ENCODE measurements at places on chromosomes 5 and 9.

DNA sequence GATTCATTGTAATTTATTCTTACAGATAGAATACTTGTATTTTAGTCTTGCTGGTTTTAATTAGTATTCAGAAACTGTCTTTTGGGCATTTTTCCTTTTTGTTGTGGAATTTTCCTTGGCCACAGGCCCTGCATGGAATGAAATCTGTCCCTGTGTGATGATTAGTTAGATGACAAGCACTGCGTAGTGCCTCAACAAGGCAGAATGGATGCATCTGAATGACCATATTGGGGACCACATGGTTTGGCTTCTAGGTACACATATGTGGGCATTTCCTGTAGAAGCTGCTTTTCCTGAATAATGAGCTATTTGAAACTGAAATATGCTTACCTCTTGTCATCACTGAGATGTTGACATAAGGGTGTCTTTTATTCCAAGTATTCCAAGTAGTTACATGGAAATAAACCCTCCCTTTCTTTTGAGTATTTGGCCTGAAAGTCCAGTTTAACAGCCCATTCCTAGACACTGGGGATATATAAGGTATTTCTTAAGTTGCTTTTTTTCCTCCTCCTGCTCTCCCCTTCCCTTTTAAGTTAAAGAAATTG is 147.3 kb downstream of the YTHDC2 start:
- DNase-seq: no peak

DNA sequence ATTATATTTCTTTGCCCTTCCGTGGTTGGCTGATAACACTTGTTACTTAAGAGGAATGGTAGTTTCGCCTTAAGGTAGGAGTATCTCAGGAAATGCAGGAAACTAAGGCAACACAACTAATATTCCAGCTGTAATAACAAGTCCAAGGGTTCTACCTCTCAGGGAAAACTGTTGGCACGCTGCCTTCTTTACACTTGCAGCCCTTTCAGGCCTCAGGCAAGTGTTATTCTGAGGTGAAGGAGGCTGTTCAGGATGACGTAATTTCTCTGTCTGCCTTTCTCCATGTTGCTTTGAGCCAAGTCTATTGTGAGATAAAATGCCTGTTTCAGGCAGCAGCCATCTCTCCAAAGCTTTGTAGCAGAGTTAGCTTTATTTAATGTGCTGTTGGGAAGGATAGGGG is 38.0 kb downstream of the VCAN start:
- no peak for DNase-seq

- no peak for DNase-seq
Observed at GRCh38 chr9:131100445-131100844, 4.1 kb downstream of the AIF1L start.

- DNase-seq: no peak
Observed at GRCh38 chr5:143041461-143041860, 271.3 kb downstream of the ARHGAP26 start.

- no peak for DNase-seq
Observed at GRCh38 chr5:150404941-150405816, 7.5 kb downstream of the CD74 start.

DNA sequence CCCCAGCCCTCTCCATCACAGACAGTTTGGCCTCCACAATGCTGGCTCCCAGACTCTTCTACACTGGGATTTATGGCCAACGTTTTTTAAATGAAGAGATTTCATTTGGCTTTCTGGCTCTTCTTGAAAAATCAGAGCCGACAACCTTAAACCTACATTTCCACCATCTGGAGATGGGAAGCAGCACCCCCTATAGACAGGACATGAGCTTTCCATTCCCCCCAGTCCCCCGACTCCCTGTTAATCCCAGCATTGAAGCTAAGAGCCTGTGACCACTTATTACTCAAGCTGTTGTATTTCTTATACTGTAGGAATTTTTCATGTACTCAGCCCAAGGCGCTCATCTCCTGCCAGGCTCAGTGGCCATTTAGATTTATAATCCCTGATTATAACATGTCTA is 34.0 kb upstream of the AFAP1L1 start:
- DNase-seq: no peak

- DNase-seq: no peak
Observed at GRCh38 chr9:34254141-34254913, 74.7 kb downstream of the KIF24 start.

GRCh38 chr5:172005708-172006320 is 624 bp downstream of the FBXW11 start:
- no peak for DNase-seq

- no peak for DNase-seq
Observed at GRCh38 chr9:136623016-136623841, 39.5 kb upstream of the EGFL7 start.

DNA sequence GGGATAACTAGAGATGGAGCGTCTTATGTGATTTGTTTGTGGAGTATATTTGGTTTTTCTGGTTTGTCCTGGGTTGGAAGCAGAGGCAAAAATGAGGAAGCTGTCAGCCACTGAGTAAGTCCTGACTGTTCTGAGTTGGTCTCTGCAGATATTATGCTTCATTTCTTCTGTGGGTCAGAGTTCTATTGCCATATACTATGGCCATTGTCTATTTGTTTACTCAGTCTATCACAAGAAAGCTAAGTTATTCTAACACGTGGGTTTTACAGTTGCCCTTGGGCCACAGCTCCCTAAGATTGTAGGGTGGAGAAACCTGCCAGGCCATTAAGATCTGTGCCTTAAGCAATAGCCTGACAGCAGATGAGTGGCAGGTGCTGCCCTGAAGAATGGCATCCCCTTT is 3.0 kb upstream of the CTSV start:
- DNase-seq: no peak

GRCh38 chr5:11269515-11269914 is 508.5 kb upstream of the DAP start:
- DNase-seq: no peak

DNA sequence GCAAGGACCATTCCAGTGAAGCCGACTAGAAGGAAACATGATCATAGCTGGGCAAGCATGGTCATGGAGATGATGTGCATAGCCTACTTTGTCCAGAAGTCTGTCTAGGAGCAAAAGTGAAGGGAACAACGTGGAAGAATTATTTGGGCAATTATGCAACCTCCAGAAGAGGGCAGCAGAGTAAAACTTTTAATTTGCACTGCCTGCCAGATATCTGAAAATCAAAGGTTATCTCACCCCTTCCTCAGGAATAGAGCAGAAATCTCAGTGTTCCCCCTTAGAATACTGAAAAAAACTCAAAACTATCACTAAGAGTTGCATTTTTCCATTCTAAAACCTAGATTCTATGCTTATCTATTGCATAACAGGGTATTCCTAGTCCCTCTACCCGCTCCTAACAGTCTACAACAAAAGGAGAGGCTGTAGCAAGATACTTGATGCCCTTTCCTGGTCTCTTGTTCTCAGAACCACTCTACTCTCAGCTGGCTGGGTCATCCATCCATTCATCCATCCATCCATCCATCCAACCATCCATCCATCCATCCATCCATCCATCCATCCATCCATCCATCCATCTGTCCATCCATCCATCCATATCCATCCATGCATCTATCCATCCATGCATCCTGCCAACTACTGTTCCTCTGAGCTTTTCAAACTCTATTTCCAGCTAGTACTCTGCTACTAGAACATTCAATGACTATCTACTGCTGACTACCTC is 8.4 kb upstream of the SETD9 start:
- no peak for DNase-seq

Measured in GM18507 (cell line).